ENCODE measurements at places on chromosomes 1 and 21.

- no peak for DNase-seq
These were observed 72.6 kb downstream of the TENT5C start for GRCh38 chr1:117678246-117678977.

GRCh38 chr1:164051782-164052181 lies 507.2 kb upstream of the PBX1 start:
- DNase-seq = no peak

- DNase-seq = no peak
These were observed 49.9 kb downstream of the CAMTA1 start for GRCh38 chr1:6835139-6835538.

DNA sequence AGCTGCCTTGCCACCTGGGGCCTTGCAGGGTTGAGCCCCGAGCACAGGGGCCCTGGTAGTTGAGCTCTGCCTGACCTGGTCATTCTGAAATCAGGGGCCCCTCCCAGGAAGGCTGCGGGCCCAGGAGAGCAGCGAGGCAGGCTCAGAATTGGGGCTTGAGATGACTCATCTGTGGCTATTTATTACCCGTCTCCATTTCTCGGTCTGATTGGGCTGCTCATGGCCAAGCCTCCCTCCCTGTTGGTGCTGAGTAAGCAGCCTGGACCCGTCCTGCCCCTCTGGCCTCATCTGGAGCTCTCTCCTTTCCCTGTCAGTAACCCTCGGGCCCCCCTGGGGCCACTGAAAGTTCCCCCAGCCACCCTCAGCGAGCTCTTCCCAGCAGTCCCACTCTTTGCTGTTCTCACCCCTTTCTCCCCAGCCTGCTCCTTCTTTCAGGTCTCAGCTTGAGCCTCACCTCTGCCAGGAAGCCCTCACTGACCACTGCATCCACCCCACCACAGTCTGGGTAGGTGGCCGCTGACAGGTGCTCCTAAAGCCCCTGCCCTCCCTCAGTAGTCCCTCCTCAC lies 11.0 kb upstream of the TNFRSF8 start:
- peak; percentile 29 for DNase-seq

DNA sequence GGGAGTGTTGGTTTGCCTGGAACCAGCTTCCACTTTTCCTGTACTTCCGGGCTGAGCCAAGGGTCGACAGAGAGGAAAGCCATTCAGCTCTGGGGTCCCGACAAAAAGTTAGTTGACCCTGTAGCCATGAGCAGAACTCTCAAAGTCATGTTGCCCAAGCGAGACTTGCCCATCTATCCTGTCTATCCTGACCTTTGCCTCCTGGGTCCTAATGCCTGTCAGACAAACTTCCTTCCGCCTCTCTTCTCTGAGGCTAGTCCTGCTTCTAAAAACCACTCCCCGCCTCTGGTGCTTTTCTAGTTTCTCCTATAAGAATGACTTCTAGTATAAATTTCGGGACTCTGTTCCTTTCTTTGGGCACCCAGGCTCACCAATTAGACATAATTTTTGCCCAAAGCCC lies 7.7 kb upstream of the PCP4L1 start:
- DNase-seq = no peak

GRCh38 chr1:171357179-171357578 lies 43.2 kb downstream of the FMO4 start:
- no peak for DNase-seq

Measured in amygdala (tissue), 56 donors.